ENCODE measurements at places on chromosomes 2 and 18.

DNA sequence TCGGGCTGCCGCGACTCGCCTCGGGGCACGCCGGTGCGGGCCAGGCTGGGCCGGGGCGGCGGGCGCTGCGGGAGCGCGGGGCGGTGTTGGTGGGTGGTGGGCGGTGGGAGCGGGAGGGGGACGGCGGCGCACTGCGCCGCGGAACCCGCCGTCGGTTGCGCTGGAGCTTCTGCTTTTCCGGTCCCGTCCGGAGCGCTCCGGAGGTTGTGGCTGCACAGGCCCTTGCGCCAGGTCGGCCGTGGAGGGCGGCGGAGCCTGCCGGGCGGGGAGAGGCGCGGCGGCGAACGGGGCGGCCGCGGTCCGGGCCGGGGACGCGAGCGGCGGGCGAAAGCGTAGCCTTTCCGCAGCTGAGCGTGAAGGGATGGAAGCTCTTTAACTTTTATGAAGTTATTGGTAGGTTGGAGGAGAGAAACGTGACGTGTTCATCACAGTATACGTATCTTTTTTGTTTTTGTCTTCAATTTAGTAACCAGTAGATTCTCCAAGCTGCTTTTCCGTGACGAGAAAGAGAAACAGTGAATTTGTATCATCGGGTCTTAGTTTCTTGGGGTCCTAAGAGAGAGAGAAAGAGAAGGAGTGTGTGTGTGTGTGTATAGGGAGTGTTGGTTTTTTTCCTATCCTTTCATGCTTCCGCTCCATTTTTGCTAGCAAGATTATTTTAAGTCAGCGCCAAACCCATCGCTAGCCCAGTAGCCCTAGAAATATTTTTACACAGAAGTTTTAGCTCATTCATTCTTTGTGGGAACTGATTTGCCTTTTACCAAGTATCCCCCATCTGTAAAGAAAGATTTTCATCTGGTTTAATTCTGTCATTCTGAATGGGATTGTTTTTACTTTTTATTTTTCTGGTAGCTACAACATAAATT is 535 bp downstream of the ATG4B start:
- DNase-seq, result no peak

DNA sequence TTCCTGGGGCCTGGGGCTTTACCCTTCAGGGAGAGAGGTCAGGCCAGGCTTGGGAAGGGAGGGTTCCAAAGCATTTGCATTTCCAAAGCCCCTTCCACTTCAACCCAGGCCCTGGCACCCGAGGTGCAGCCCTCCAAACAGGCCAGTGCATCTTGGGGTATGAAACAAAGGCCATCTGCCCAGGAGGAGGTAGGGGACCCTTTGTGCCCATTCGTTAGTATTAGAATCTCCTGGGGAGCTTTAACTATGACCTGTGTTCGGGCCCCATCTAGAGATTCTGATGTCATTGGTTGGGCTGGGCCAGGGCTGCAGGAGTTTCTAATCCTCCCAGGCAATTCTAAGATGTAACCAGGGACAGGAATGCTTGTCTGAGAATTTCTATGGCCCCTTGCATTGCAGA is 73.6 kb downstream of the CIB4 start:
- no peak for DNase-seq

- DNase-seq, result no peak
These were observed 24.0 kb upstream of the SLC39A10 start for GRCh38 chr2:195632856-195633572.

GRCh38 chr18:65347446-65347845 is 403.4 kb upstream of the CDH7 start:
- no peak for DNase-seq

- no peak for DNase-seq
These were observed 137.1 kb downstream of the CTIF start for GRCh38 chr18:48675912-48676311.

- DNase-seq, result no peak
These were observed 38.4 kb upstream of the NXPH2 start for GRCh38 chr2:138818556-138818955.

DNA sequence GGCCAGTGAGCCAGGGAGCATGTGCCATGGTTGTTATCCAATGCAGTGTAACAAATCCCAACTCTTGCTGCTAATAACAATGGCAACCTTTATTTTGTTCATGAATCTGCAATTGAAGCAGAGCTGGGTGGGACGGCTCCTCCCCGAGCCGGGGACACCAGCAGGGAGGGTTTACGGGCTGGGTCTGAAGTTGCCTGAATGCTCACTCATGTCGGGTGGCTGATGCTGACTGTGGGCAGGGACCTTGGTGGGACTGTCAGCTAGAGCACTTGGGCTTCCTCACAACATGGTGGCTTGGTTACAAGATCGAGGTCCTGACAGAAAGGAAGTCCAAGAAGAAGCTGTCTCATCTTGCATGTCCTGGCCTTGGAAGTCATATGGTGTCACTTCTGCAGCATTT is 264.5 kb downstream of the NDUFA10 start:
- no peak for DNase-seq

- no peak for DNase-seq
These were observed 25.5 kb upstream of the NFE2L2 start for GRCh38 chr2:177289824-177290628.

GRCh38 chr2:216634370-216635148 is 1.3 kb downstream of the IGFBP2 start:
- DNase-seq, result no peak

GRCh38 chr2:40937284-40937683 is 485.4 kb upstream of the SLC8A1 start:
- no peak for DNase-seq

DNA sequence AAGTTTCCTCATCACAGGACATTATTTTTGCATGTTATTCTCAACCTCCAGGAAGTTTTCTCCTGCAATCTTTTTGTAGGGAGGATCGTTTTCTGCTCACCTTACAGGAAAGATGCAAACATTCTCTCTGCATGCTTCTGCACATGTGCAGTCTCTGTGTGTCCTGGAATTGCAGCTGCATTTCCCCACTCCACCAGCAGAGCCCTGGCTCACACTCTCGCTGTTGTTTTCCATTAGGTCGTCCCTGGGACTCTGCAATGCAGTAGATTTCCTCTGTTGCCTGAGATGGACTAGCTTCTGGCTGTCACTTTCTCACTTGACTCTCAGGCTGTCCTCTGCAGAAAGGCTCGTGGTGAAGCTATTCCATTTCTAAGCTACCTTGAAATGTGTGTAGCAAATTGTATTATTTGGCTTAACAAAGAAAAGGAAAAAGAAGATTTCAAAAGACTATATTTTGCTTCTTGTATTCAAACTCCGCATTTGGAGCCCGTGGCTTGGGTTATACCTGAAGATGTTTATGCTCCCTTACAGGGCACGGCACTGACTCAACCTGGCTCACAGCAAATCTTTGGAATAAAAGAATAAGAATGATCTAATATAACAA is 346.7 kb downstream of the RAD51AP2 start:
- DNase-seq, result no peak

- no peak for DNase-seq
These were observed 50.9 kb upstream of the OTOF start for GRCh38 chr2:26528836-26529235.

DNA sequence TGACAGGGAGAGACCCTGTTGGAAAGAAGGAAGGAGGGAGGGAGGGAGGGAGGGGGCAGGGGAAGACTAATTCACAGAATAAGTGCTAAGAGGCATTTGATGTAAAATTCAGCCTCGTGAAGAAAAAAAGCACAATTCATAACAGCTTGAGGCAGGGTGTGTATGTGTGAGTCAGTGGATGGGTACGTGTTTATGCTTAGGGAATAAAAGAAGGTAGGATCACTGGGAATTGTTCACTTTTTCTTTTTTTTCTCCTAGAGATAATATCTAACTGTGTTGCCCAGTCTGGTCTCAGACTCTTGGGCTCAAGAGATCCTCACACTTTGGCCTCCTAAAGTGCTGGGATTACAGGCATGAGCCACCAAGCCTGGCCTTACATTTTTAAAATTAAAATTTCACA is 39.2 kb downstream of the WDR33 start:
- no peak for DNase-seq

GRCh38 chr2:158025255-158025996 is 76.2 kb upstream of the UPP2 start:
- DNase-seq, result no peak

DNA sequence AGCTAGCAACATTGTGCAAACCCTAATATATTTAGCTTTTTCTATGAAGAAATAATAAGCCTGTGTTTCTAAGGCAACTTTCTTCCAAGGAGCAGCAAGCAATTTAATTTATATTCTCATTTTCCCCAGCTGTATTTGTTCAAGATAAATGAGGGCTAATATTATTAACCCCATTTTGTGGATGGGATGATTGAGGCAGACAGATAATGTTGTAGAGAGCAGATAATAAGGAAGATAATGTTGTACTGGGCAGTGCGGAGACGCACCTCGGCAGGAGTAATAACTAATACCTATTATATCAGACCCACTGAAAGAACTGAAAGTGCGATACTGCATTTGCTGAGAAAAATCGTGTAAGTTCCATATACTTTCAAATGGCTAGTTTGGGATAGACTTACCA is 344.1 kb upstream of the FANCL start:
- DNase-seq, result no peak

GRCh38 chr18:48739266-48740067 is 200.6 kb downstream of the CTIF start:
- DNase-seq, result no peak

- DNase-seq, result no peak
These were observed 494.6 kb upstream of the MYT1L start for GRCh38 chr2:2825516-2826208.

GRCh38 chr2:26561918-26562810 is 79.0 kb downstream of the CIB4 start:
- DNase-seq, result no peak

- no peak for DNase-seq
These were observed 51.0 kb downstream of the AQP12A start for GRCh38 chr2:240742602-240743095.

DNA sequence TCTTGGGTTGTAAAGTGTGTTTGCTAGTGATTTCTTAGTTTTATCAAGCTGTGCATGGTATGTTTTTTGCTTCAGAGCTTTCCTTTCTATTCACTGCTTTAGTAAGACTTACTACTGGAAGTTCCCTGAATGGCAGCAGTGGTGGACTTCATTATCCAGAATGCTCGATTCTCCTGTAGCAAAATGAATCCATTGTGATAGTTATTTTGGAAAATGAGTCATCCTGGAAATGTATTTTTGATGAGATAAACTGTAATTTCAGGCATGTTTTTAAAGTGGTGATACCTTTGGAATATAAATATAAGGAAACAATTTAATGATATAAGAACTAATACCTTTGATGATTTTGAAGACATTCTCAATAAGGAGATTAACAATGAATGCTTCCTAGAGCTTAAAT is 387.1 kb downstream of the PTPRM start:
- no peak for DNase-seq

DNA sequence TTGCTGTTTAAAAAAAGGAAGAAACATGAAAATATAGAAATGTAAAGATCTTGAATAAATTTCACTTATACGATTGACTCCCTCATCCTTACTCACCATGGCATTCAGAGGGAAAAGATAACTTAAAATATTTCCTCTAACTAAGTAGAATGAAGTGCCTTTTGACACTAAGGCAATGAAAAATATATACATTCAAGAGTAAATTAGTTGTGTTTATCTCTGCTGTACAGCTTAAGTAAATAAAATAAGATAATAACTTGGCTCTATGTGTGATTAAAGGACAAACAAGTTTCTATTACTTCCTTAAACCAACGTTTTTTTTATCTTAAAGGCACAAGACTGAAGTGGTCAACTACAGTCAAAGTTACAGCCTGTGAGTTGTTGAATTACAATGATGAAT is 142.3 kb upstream of the LRRTM4 start:
- no peak for DNase-seq

- no peak for DNase-seq
These were observed 68.4 kb upstream of the CTDP1 start for GRCh38 chr18:79611040-79611681.

GRCh38 chr18:76672627-76673026 is 149.7 kb upstream of the ZNF236 start:
- no peak for DNase-seq

DNA sequence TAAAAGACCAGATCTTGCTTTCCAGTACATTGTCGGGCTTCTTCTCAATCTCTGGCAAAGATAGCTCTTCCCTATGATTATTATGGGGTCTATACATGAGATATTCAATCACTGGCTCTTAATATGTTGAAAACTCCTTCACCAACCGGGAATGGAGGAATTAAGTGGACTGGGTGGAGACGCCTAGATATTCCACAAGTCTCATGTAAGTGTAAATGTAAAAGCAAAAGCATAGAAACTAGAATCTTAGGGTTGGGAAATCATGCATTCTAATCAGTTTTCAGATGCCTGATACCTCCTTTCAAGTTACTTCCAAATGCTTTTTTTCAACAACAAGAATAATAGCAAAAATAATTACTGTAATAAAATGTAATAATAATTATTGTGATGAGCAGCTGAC is 38.0 kb downstream of the DPP4 start:
- no peak for DNase-seq

GRCh38 chr2:239549711-239550255 is 149.0 kb upstream of the HDAC4 start:
- DNase-seq, result no peak

DNA sequence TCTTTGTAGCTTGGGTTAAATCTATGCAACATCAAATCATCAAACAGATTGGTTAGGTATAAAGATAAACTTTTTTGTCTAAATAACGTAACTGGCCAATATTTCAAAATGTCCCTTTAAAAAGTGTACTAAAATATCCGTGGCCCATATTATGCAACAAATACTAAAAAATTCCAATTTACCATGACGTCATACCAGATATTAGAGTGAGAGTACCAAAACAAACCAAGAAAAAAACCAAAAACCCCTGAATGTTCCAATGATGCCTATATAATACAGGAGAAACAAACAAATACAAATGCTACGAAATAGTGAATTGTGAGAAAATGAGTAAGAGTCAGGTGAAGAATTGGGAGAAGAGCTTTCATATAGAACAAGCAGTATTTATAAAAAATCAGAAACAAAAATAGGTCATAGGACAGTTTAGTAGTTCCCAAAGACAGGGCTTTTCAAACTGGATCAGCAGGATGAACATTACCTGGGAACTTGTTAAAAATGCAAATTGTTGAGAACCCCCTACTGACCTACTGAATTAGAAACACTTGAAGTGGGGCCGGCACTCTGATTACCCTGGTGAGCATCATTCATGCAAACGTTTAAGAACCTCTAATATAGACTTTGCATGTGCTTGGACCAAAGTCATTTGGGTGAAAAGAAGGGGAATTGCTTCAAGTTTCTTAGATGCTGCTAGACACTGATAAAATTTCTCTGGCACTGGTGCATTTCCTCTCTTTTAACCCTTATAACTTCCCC is 753.7 kb downstream of the DSC3 start:
- DNase-seq, result no peak

DNA sequence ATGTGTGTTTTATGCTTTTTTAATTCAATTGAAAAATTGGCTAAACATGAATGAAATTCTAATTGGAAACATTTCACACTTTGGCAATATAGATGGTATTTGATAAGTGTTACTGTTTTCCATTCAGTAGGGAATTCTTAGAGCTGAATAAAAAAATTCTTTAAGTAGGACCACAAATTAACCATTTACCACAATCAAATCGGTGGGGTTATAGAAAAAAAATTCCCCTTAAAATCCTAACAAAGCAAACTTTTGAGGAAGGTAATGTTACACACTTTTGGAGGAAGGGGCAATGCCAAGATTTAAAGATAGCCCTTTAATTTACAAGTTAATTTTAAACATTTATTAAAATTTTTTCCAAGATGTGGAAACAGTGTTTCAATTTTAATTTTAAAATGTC is 279.0 kb upstream of the FIGN start:
- DNase-seq, result no peak

GRCh38 chr2:9336241-9336575 is 87.1 kb downstream of the ITGB1BP1 start:
- DNase-seq, result no peak

GRCh38 chr2:234971496-234971895 is 19.7 kb downstream of the SH3BP4 start:
- DNase-seq, result no peak
